Aorta (tissue), 5 donors: ENCODE measurements at places on chromosomes 3 and 15. TPM values are rescaled to one million over a fixed set of nuclear protein-coding genes. Genes with fewer than 3 reads are reported as not detected.

DNA sequence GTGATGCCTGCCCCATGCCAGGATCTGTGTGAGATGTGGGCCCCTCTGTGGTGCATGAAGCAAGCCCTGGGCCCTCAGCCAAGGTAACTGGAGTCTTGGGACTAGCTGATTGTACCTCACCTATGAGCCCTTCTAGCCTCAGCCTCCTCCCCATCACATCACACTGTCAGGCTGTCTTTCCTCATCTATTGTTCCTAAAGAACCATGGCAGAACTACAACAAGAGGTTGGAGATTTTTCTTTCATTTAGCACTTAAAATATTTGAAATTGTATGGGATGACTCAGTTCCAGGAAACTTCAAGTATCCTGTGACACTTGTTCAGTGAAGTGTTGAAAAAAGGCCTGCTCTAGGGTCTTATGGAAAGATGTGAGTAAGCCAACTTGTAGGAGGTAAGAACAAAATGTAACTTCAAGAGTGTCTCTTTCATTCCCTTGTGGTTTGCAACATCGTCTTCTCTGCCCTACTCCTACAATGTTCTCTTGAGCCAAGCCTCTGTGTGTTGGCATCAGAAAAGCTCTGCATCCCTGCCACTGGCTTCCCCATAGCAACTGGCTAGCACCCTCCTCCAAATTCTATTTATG lies 58.7 kb upstream of the TIPARP start:
- no peaks in the 10 kb centered on the region for H3K27me3 ChIP-seq
- H3K4me1 ChIP-seq: no peaks in the 10 kb centered on the region
- no peak for DNase-seq
- H3K4me3 ChIP-seq: no peak overlapping the region
- H3K36me3 ChIP-seq: no peaks in the 10 kb centered on the region

KCNH8 gene
- 0.29 TPM for total RNA-seq

GRCh38 chr15:28060005-28060404 lies 39.1 kb downstream of the OCA2 start:
- H3K4me1 ChIP-seq: no peaks in the 10 kb centered on the region
- no peak overlapping the region for H3K27ac ChIP-seq
- H3K27me3 ChIP-seq: no peaks in the 10 kb centered on the region
- no peak overlapping the region for H3K4me3 ChIP-seq
- H3K36me3 ChIP-seq: no peaks in the 10 kb centered on the region
- no peak for DNase-seq

DNA sequence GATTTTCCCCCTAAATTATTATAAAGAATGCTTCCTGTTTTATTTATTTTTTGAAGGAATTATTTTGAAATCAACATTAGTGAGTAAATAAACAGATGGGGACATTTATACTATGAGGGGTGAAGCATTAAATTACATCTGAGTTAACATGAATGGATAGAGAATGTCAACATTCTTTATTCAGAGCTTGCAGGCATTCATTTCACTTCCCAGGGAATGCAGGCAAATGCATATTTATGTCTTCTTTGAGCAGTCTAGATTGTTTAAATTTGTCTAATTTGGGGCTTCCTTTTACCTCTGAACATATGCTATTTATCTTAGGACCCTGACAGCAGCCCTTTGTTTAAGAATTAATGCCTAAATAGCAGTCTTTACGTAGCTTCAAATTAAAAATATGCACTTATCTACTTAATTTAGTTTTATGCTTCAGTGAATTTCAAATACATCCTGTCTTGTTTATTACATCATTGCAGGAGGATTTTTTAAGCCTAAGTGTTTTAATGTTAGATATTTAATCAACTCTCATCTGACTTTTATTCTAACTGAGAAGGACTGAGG lies 630.5 kb upstream of the LMCD1 start:
- no peak overlapping the region for H3K4me3 ChIP-seq
- DNase-seq: no peak
- no peaks in the 10 kb centered on the region for H3K36me3 ChIP-seq
- H3K27ac ChIP-seq: no peak overlapping the region

DNA sequence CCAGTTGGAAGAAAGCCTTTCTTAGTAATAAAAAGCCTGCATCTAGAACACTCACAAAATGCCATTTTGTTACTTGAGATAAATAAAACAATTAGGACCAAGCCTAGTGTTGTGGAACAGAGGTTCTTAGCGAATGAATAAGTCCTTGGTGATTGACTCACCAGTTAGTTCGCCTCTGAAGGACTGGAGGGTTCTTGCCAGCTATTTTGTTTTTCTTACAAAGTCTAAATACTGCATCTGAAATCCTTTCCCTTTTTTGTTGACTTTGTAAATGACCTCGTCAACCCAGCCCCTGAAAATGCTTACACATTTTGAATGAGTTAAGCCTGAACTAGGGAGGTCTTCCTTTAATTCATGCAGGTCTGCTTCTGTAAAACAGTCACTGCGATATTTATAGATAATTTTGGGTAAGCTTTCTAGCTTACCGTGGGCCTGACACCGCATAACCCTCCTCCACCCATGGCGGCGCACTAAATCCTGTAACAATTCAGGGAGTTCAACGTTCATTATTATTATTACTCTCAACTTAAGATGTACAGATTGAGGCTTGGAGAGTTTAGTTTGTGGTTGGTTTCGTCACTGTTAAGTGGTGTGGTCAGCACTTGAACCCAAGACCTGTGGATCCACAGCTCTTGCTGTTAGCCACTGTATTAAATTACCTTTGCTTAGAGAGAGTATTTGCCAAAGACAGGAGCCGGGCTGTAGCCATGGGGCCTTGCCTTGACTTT lies 45.0 kb upstream of the SACM1L start:
- H3K27ac ChIP-seq: peak overlapping the region; percentile 95
- no peaks in the 10 kb centered on the region for H3K4me1 ChIP-seq
- no peak for DNase-seq
- H3K4me3 ChIP-seq: no peak overlapping the region
